NCI-H1105 treated with DMSO at 0.1 percent for 48 hours (cell line): ENCODE measurements at places on chromosomes 1 and 21.

- DNase-seq: no peak
These were observed 94.8 kb upstream of the DISP3 start for GRCh38 chr1:11384170-11384554.

DNA sequence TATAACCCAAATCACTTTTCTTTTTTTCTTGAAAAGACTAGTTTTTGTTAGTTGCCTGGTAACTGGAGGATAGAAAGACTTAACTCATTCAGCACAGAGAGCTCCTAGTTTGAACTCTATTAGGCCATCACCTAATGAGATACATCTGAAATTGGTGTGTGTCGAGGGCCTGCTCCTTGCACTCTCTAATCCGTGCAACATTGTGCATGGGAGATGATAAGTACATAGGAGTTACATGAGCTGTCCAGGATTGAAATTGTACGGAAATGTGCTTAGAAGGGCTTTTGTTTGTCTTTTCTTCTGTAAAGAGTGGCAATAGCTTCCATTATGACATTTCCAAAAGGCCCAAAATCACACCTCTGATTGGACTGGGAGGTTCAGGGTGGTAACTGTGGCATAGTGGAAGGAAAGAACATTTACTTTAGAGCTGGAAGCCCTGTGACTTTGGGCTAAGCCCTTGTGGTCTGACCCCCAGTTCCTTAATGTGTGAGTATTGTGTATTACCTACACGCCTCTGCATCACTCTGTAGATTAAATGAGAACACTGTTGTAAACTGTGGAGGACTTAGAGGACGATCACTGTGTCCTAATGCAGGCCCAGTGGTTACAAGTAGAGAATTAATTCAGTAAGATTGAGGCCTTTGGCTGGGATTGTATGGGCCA lies 71.2 kb downstream of the FGGY start:
- no peak for DNase-seq

GRCh38 chr1:243271996-243272395 lies 16.2 kb downstream of the SDCCAG8 start:
- DNase-seq: no peak

GRCh38 chr1:21012937-21013336 lies 163.8 kb downstream of the EIF4G3 start:
- DNase-seq: no peak

GRCh38 chr1:227901906-227902640 lies 45.7 kb downstream of the WNT9A start:
- DNase-seq: no peak

DNA sequence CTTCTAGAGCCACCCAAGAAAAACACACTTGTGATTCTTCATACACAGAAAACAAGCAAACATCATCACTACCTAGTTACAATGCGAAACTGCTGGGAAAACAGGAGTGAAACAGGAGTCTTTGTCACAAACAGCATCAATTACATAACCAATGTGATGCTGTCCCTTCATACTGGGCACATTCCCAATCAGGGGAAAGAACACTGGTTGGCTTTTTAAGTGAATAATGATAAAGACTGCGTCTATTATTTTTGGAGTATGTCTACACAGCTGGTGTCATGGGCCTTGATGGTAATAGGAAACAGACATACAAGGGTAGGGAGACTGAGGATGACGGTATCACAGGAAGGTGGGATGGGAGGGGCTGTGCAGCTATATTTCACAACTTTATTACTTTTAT lies 43.3 kb downstream of the SIPA1L2 start:
- DNase-seq: peak; percentile 33

GRCh38 chr1:34657849-34658248 lies 97.0 kb upstream of the GJB5 start:
- no peak for DNase-seq

- DNase-seq: no peak
These were observed 4.1 kb downstream of the RWDD3 start for GRCh38 chr1:95237981-95238703.

DNA sequence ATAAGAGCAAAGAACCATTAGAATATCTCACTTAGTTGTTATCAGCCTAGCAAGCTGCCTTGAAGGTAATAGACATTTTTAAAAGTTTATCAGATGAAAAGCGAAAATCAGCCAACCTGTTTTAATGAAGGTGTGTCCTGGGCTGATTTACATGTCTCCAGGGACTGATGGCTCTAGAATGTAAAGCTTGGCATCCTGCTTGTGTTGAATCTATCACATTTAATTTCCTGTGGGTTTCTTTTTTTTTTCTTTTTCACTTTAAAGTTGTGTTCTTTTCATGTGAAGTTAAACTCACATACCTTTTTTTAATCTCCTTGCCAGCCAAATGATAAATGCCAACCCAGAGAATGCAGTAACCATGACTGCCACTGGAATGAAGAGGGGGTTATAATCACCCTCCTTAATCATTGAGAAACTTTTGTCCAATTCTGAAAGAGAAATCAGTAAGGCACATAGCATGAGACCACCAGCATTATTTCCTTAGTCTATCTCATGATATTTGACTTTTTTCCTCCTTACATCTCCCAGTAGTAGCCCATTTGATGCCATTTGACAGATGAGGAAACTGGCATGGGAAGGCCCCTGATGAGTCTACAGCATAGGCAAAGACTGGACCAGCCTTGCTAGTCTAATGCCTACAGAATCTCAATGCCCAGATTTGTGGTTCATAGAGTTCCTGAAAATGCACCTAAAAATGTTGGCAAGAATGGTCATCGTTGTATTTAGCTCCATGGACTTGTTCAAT lies 10.0 kb downstream of the SELL start:
- no peak for DNase-seq

DNA sequence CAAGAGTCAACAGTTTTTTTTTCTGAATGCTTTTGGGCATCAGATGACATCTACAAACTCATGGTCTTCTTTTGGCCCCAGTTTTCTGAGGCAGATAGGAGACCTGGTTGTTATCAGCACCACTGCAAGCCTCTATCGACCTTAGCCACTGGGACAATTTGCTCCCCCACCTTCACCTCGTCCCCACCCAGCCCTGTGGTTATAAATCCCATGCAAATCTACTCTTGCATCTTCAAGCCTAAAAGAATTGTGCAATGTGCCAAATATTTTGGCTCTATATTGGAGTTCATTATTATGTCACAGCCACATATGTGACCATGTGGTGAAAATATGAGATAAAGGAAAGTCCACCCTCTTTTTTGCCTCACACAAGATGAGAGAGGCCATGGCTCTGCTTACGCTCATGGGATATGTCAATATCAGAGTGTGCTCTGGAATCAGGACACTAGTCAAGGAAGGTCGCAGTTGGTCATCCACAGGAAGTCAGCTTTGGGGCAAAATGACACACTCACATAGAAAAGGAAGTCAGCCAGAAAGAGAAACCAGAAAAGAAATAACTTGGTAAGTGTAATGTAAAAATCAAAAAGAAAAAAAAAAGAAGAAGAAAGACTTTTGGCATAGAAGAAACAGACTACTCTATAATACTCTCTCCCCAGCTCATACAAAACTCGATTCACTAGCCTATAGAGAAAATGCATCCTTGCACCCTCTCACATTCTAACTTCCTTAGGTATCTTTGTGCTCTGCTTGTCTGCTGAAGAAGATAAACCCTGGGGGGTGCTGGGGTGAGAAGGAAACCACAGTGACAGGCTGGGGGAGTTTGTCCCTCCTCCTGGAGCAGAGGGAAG lies 21.2 kb downstream of the SLC30A10 start:
- no peak for DNase-seq

DNA sequence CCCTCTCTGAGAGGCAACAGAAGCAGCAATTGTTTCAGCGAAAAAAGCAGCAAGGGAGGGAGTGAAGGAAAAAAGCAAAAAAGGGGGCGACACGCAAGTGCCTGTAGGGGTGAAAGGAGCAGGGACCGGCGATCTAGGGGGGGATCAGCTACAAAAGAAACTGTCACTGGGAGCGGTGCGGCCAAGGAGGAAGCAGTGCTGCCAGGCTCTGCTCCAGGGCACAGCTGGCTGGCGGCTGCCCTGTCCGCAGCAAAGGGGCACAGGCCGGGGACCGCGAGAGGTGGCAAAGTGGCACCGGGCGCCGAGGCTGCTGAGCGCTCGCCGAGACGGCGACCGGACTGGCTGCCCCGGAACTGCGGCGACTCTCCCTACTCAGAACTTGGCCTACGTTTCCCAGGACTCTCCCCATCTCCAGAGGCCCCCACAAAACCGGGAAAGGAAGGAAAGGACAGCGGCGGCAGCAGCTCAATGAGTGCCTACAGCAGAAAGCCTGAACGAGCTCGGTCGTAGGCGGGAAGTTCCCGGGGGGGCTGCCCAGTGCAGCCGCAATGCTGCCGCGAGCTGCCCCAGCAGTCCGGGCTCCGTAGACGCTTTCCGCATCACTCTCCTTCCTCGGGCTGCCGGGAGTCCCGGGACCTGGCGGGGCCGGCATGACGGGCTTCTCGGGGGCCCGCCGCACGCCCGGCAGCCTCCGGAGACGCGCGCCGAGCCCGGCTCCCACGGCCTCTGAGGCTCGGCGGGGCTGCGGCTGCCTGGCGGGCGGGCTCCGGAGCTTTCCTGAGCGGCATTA lies 1.0 kb upstream of the CDKN2C start:
- DNase-seq: peak; percentile 26

DNA sequence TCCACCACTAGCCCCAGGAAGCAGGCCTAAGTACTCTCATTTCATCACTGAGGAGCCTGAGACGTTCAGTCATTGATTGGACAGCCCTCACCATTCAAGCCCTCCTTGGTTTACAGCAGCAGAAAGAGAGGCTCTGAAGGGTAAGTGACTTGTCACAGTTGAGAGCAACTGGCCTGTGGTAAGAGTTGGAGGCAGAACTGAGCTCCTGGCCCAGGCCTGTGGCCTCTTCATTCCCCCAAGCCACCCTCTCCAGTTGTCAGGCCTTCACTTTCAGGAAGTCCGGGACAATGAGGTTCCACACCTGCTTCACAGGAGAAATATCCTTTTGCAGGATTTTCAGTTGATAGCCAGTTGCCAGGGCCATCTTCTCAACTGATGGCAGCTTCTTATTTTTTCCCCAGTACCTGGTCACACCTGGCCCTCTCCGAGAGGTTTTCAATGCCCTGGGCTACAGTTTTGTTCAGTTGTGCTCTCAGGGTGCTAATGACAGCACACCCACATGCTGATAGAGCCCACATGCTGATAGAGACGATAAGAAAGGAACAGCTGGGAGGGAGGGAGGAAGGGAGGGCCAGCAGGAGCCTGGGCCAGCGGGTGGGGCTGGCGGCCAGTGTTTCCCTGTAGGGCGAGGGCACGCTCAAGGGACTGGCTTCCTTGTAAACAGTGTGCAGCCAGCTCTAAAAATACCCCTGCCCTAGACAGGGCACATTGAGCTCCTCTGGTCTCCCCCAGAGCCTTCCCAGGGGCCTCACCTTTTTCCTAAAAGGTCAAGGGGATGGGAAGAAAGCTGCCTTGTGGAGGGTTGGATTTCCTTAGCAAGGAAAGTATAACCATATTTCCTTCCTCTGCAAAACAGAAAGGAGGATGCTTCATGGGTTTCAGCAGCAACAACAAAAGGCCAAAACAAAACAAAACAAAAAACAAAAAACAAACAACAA lies 112.7 kb upstream of the JUN start:
- DNase-seq: no peak
